ENCODE measurements at places on chromosomes 1 and 21.
A peak's percentile ranks its signal among the peaks of the same experiment; 100 is the strongest.

- DNase-seq, result no peak
Observed at GRCh38 chr1:64251971-64252370, 48.5 kb downstream of the UBE2U start.

DNA sequence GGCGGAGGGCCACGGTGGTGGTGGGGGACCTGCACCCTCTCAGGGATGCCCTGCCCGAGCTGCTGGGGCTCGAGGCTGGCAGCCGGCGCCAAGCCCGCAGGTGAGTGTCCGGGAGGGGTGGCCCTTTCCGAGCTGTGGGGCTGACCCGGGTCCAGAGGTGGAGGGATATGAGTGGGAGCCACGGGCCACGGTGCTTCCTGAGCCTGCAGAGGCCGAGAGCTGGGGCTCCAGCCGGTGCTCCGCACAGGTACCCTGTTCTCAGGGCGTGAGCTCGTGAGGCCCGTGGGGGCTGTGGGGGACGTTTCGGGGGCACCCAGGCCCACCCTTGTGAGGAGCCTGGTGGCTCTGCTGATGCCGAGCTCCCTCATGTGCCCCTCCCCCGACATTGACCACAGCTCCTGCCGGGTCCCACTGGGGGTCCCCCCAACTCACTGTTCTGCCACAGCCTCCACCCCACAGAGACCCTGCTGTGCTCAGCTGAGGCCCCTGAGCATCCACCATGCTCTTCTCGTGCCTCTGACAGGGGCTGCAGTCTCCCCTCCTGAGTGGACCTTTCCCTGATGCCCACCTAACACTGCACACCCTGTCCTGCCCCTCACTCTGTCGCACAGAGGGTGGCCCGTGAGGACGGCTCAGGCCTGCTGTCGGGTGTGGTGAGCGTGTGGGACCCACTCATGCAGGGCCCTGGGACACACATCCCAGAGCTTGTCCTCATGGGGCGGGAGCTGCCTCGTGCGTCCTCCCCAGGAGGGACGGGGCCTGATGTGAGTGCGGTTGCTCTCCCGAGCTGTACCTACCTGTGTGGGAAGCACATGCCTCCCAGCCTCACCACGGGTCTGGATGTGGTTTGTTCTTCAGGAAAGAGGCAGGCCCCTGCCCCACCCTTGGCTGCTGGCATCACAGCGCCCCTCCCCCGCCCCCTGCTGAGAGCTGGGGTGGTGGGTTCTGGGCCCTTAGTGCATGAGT, 27.5 kb downstream of the SLX9 start:
- DNase-seq, result no peak

DNA sequence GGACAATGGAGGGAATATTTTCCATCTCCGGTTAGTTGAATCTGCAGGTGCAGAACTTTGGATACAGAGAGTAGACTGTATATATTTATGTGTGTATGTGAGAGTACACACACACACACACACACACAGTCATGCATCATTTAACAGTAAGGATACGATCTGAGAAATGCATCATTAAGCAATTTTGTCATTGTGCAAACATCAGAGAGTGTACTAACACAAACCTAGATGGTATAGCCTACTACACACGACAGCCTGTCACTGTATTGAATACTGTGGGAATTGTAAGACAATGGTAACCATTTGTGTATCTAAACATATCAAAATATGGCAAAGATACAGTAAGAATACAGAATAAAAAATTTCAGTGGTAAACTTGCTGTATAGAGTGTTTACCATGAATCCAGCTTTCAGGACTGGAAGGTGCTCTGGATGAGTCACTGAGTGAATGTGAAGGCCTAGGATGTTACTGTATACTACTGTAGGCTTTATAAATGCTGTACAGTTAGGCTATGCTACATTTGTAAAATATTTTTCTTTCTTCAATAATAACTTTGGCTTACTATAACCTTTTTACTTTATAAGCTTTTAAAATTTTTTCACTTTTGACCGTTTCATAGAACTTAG, 138.5 kb downstream of the ZZZ3 start:
- DNase-seq, result no peak

- DNase-seq, result no peak
Observed at GRCh38 chr21:31545036-31545435, 114.5 kb upstream of the SOD1 start.

DNA sequence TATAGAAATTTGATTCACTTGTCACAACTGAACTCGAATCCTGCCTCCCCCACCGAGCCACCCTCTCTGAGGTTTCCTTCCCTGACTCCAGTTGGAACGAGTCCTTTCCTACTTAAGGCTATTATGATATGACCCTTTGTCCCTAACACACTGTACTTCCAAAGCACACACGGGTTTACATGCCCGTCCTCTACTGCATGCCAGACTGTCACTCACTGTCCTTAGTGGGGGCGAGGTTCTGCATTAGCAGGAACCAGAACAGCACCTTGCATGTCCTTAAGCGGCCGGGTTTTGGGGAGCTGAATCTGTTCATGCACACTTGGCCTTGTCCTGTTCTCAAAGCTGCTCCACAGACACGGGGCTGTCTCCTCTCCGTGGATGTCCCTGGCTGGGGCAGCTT, 164.6 kb upstream of the KCNJ6 start:
- DNase-seq, result no peak

DNA sequence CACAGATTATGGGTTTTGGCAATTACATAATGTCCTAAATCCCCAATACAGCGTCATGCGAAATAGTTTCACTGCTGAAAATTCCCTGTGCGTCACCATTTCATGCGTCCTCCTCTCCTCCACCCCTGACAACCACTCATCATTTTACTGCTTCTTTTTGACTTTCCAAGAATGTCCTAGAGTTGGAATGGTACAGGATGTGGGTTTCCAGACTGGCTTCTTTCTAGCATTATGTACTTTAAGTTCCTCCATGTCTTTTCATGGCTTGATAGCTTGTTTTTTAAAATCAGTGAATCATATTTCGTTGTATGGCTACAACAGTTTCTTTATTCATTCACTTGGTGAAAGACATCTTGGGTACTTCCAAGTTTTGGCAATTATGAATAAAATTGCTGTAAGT, 7.4 kb downstream of the NBPF3 start:
- DNase-seq, result no peak

DNA sequence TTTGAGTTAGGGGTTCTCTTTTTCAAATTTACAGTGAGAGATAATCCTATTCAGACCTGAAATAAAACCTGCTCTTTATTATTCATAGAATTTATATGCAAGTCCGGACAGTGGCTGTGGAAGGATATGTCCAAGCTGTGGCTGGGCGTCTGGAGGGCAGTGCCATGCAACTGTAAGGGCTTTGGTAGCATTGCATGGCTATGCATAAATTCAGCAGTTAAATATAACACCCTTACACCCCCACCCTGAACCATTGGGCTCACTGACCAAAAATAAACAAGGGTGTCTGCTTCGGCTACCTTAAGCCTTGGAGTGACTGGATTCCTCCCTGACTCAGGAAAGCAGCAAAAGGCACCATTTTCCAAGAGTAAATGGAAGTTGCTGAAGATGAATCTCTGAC, 5.4 kb downstream of the CHTOP start:
- DNase-seq, result peak; percentile 27

DNA sequence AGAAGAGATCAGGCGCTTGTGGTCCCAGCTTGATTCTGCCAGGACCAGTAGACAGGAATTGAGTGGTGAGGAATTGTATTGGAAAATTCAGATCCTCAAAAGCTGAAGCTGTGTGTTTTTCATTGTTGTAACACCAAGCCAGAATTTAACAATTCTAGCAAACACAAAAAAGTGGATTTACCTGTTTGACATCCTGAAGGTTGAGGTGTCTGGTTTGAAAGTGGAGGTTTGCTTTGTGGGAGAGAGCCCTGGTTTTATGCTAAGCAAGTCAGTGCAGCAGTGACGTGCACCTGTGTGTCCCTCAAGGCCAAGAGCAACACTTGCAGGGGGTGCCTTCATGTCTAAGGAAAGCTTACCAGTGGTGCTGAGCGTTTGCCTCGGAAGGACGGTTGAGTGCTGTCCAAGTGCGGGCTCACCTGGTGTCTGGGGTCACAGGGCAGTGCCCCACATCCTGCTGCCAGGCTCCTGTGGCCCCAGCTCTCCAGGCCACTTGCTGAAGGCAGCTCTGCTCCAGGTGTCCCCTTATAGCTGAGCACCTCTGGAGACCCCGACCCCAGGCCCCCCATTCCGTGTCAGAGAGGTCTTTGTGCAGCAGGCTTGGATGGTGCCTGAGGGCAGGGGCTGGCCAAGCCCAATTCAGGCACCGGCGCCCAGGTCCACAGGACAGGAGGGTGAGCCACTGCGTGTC, 27.7 kb downstream of the PCNT start:
- no peak for DNase-seq

- DNase-seq, result no peak
Observed at GRCh38 chr1:245260110-245260882, 105.5 kb downstream of the KIF26B start.

- DNase-seq, result no peak
Observed at GRCh38 chr1:116408803-116409720, 36.0 kb downstream of the ATP1A1 start.

- DNase-seq, result no peak
Observed at GRCh38 chr1:64848136-64848535, 103.3 kb downstream of the RAVER2 start.

- no peak for DNase-seq
Observed at GRCh38 chr1:27095576-27095975, 59.3 kb downstream of the SLC9A1 start.

GRCh38 chr1:80447526-80447925, 1353.2 kb upstream of the ADGRL2 start:
- no peak for DNase-seq

DNA sequence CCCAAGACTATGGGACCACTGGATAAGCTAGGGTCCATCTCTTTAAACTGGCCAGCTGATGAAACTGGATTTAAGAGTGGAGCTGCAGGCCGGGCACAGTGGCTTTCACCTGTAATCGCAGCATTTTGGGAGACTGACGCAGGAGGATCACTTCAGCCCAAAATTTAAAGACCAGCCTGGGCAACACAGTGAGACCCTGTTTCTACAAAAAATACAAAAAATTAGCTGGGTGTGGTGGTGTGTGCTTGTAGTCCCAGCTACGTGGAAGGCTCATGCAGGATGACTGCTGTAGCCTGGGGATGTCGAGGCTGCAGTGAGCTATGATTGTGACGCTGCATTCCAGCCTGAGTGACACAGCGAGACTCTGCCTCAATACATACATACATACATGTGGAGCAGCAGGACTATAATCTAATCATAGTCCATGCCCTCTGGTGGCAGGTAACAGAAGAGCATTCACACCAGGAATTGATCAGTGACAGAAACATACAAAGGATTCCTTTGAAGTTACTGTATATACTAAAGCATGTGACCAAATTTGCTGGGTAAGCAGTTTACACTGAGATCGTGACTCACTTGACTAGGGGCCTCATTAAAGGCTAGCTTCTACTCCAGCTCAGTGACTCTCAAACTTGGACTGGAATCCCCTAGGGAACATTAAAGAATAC, 101.5 kb upstream of the SLFNL1 start:
- no peak for DNase-seq
